Left cardiac atrium (tissue), 4 donors: ENCODE measurements at places on chromosomes 6 and 20. TPM values are rescaled to one million over a fixed set of nuclear protein-coding genes. Genes with fewer than 3 reads are reported as not detected.

DNA sequence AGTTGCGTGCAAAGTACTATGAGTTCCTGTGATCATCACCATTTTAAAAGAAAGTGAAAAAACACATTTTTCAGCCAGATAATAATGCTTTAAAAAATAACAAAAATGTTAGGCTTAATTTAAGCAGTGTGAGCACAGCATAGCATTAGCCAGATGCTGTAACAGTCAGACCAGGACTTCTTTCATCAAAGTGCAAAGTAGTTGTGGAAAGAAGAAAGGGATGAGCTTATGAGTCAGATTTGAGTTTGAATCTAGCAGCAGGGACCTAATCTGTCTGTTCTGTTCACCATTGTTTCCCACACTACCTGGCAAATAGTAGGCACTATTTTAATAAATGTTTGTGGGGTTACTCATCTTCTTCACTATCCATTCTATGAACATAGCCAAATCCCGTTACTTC is 70.1 kb downstream of the KLHL32 start:
- no peak for DNase-seq

DNA sequence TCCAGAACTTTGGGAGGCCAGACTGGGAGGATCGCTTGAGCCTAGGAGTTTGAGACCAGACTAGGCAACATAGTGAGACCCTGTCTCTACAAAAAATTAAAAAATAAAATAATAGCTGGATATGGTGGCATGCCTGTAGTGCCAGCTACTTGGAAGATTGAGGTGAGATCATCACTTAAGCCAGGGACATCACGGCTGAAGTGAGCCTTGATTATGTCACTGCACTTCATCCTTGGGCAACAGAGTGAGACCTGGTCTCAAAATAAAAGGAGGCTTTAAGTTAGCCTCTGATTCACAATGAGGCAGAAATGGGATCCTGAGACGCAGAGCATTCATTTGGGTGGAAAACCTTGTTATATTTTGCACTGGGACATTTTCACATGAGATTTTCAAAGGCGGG is 57.0 kb downstream of the TULP4 start:
- DNase-seq, result no peak

GRCh38 chr6:164246082-164246481 is 831.6 kb downstream of the QKI start:
- DNase-seq, result no peak

- no peak for DNase-seq
These were observed 44.7 kb downstream of the RGS17 start for GRCh38 chr6:153086225-153086990.

GRCh38 chr6:11835065-11835464 is 56.5 kb upstream of the ADTRP start:
- DNase-seq, result no peak

DNA sequence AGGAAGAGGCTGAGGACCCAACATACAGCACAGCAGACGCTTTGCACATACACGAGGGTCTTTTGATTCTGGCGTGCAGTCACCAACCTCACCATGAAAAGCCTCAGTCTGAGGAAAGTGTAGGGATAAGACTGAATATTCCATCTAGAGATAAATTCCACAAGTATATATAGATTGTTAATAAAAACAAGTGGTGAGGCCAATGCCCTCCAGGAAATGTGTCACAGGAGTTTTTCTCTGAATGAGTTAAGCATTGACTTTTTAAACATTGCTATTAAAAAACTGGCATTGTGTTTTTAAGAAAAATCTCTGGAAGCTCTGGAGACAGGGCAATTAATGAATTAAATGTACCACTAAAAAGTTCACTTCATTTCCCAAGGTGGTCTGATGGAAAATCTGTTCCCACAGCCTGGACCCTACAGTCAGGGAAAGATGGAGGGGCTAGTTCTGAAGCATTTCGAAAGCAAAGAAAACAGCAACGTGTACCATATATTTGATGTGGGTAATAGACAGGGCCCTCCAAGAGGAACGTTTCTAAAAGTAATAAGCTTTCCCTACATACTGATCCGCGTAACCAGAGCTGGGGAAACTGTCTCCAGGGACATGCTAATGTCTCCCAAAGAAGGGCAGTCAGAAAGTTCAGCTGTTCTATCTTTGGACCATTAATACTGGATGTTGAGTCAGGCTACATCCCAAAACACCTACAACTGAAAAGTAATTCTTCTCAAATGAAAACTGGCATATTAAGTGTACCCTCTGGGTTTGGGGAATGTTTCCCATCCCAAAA is 301.1 kb downstream of the FOXC1 start:
- DNase-seq, result no peak

DNA sequence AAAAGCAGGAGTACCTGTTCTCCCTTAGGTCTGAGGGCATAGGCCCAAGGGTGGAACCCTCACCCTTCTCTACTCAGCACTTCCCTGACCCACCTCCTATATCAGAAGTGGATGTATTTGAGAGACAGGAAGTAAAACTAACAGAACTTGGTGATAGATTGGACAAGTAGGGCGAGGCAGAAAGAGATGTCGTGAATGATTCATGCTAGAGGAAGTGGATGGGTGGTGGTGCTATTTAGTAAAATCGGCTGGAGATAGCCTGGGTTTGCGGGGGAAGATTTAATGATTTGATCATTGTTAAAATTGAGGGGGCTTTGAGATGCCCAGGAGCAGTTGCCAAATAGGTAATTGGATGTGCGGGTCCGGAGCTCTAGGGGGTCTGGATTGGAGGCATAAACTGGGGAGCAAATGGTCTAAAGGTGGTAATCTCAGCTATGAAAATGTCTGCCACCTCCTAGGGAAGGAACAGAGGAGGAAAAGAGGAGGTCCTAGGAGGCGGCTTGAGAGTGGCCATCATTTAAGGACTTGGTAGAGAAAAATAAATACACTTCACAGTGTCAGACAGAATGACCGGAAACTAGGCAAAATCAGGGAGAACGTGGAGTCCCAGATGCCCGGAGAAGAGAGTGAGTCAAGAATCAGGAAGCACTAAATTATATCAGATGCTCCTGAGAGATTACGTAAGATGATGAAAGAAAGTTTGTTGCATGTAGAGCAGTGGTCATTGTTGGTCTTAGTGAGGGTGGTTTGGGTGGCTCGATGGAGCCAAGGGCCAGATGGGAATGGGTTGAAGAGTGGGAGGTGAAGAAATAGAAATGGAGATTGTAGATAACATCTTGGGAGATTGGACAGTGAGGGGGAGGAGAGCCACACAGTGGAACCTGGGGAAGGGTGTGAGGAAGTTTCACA is 142.0 kb downstream of the CEP57L1 start:
- DNase-seq, result no peak

DNA sequence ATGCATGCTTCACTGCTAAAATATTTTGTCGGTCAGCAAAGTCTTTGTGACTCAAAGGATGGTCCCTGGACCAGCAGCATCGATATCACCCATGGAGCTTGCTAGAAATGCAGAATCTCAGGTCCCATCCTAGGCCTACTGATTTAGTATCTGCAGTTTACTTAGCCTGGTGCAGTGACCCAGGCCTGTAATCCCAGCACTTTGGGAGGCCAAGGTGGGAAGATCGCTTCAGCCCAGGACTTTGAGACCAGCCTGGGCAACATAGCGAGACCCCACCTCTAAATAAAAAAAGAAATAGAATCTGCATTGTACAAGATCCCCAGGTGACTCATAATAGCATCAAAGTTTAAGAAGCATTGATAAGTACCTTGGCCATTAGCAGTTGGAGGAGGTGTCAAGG is 248.7 kb downstream of the CD83 start:
- no peak for DNase-seq

Gene FAM209A
- total RNA-seq, result not detected

Gene PNLDC1
- total RNA-seq, result 0.47 TPM

Gene TTK
- total RNA-seq, result 0.62 TPM

Gene ESR1
- total RNA-seq, result 4.9 TPM

Gene EYS
- not detected for total RNA-seq

Gene SNRNP48
- total RNA-seq, result 10.3 TPM
